ENCODE measurements at places on chromosomes 5 and 9.

DNA sequence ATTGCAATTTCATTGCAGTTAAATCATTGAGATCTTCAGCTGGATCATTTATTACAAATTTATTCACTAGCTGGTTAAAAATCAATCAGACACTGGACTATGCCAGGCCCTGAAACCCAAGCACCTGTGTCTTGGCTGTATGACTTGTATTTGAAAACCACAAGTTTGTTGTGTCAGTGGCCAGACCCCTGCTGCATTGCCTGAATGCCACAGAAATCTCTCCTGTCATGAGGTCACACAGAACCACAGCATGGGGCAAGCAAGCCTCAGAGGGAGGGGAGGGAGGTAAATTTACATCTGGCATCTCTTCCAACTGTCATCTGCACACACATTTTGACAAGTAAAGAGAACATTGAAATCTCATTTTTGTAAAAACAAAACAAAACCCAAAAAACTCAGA is 90.0 kb downstream of the ARRDC3 start:
- DNase-seq, result peak; percentile 10

DNA sequence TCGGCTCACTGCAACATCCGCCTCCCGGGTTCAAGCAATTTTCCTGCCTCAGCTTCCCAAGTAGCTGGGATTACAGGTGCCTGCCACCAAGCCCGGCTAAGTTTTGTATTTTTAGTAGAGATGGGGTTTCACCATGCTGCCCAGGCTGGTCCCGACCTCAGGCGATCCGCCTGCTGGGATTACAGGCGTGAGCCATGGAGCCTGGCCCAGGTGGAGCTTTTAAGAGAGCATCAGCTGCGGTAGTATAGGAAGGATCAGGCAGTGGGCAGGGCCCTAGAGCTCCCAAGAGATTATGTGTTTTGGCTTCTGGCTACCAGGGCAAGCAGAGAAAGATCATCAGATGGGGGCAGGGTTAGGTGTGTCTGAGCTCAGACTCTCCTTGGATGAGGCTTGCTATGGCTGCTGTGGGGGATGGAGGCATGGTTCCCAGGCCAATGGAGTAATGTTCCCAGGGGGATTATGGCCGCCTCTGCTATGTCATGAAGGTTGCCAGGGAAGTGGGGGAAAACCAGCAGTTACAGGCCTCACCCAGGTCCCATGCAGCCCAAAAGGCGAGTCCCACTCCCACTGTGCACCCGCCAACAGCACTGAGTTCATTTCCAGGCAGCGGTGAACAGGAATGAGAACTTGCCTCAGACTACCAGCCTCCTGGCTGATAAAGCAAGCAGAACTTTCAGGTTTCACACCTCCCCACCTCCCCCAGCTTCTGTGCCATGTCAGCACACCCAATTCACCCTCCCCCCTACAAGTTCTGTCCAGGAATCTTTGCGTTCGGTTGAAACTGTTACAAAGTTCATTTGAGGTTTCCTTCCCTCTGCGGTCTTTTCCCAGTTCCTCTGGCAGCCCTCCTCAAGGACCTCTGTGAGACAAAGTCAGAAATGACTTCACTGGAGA is 507.6 kb downstream of the SPATA31D1 start:
- DNase-seq, result no peak

- DNase-seq, result no peak
Measured at GRCh38 chr5:969408-969839, 39.2 kb upstream of the NKD2 start.

DNA sequence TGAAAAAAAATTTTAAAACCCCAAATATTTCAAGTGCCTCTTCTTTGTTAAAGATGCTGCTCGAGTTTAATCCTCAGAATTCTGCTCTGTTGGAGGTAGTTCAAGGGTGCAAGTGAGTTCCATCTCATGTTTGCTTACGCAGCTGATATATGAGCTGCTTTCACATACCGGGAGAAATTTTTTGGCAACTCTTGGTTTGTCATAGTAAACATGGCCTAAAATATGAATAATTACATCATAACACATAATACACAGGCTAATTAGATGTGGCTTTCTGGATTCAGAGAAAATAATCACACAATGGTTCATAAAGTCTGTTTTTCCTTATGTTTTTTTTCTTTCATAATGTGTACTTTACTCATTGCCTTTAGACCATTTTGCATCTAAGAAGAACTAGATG is 1134.1 kb downstream of the PTPRD start:
- no peak for DNase-seq

DNA sequence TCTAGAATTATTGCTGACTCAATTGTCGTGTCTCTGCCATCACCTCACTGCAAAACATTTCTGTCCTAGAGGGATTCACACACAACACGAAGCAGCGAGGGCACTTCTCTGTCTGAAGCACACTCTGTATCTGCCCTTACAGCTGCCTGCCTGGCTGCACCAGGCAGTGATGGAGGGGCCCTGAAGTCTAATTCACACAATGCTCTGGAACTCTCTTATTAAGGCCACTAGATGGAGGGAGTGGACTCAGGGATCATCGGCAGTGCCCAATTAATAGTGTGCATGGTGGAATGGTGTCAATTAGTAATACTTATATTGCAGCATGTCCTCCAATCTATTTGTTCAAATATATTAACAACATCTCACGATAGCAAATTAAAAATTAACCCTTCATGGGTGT is 157.5 kb upstream of the MAP1B start:
- no peak for DNase-seq

DNA sequence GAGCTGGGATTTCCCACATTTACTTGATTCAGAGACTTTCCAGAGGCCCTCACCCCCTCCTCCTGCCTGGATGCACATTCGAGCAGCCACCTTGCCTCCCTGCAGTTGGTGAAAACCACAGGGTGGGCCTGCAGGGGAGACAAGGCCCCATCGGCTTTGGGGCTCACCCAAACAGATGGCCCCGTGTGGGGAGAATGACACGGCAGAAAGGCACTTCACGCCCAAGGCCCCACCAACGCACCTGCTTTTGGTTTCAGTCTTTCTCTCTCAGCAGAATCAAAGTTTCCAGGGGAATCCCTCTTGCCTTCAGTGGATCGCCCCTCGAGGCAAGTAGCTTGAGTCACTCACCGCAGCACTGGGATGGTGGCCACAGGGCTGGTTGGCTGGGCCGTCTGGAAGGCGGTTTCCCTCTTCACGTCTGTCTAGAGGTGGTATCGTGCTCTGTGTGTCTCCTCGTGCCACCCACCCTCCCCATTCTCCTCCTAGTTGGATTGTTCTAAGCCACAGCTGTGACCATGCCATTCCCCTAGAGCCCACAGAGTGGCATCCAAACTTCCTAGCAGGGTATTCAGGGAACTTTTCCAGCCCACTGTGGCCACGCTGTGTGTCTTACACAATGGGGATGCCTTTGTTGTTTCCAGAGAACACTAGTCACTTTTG is 31.8 kb downstream of the SEC61B start:
- DNase-seq, result no peak

- no peak for DNase-seq
Measured at GRCh38 chr9:89993678-89994630, 389.1 kb downstream of the GADD45G start.

GRCh38 chr9:77944556-77945243 is 86.9 kb downstream of the GNAQ start:
- DNase-seq, result peak; percentile 37

DNA sequence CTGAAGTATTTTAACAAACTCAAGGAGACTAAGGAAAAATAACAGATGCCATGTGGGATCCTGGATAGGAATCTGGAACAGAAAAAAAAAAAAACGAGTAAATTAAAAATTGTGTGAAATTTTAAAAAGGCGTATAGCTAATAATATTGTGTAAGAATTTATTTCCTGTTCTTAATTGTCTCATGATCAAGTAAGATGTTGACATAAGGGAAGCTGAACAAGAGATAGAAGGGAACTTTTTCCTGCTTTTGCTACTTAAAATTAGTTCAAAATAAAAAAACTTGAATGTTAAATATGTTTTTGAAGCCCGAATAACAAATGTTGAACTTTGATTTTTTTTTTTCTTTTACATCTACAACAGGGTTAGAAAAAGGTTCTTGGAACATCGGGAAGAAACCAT is 10.5 kb downstream of the SNAPC3 start:
- no peak for DNase-seq

DNA sequence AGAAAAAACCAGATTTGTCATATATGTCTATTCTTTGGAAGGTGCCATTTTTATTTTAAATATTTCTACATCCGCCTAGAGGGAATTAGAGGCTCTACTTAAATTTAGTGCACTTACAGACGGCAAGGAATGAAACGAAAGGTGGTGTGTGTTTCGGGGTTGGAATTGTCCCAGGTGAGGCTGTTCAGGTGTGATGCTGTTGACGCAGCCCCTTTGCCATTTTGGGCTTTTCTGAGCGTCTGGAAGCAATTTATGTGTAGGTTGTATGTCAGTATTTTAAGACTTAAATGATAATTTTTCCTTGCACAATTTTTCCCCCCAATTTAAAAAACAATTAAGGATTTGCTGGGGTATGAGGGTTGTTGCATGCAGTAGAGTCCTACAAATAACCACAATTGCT is 2.0 kb downstream of the TENT4A start:
- DNase-seq, result no peak

GRCh38 chr5:119079318-119079921 is 8.5 kb downstream of the DMXL1 start:
- DNase-seq, result no peak

GRCh38 chr9:115276621-115277020 is 158.7 kb upstream of the TNC start:
- no peak for DNase-seq

- DNase-seq, result no peak
Measured at GRCh38 chr9:87863882-87864465, 18.7 kb upstream of the SPATA31E1 start.

- no peak for DNase-seq
Measured at GRCh38 chr9:3177936-3178335, 334.0 kb upstream of the PUM3 start.
